B cell (primary cell): ENCODE measurements at places on chromosomes 5 and 9. TPM values are rescaled to one million over a fixed set of nuclear protein-coding genes. Genes with fewer than 3 reads are reported as not detected.

Gene BTNL3
- not detected in 2 replicates for total RNA-seq

Gene SLC45A2
- 0.39 TPM in 1 of 2 replicates, not detected in the other for total RNA-seq

Gene IL9
- not detected in 2 replicates for total RNA-seq

Gene GABRG2
- not detected in 2 replicates for total RNA-seq

Gene ARSI
- total RNA-seq, result 0.10 TPM in 1 of 2 replicates, not detected in the other

Gene MACIR
- total RNA-seq, result 3.0 and 3.3 TPM in 2 replicates

Gene FOXD4L3
- 0.22 TPM in 2 replicates for total RNA-seq

DNA sequence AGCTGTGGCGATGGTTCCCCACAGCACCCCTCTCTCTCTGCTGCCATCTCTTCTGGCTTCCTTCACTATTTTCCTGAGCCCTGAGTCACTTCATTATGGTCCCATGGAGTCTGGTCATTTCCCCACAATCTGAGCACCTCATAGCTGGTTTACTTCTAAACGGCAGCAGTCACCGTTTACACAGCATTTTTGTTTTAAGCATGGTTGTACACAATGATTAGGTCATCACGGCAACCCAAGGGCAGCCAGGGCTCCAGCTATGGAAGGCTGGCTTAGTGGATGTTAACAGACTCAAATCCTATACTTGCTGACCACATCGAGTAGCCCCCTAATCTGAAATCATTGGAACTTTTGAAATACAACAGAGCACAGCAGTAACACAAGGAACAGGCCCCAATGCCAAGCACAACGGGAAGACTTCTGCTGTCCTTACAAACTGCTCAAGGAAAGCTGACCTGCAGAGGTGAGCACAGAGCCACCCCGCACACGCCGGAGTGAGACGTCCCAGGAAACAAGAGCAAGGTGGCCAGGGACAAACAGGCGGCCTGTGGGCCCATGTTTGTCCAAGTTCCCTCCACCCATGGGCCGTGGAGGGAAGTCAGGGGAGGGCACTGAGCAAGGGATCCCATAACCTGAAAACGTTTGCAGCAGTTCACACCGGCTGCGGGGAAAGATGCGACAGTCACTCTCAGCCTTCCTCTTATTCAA lies 22.9 kb downstream of the CAMSAP1 start:
- DNase-seq, result no peak
- H3K4me1 ChIP-seq, result peaks cover 28% of the 10 kb centered on the region
- no peaks in the 10 kb centered on the region for H3K36me3 ChIP-seq
- no peak overlapping the region for H3K27ac ChIP-seq

GRCh38 chr9:136324501-136325300 lies 2.6 kb upstream of the GPSM1 start:
- peaks cover 31% of the 10 kb centered on the region for H3K4me1 ChIP-seq
- no peak for DNase-seq
- H3K4me3 ChIP-seq, result no peak overlapping the region
- no peaks in the 10 kb centered on the region for H3K27me3 ChIP-seq
- H3K36me3 ChIP-seq, result no peaks in the 10 kb centered on the region
- no peak overlapping the region for H3K27ac ChIP-seq

DNA sequence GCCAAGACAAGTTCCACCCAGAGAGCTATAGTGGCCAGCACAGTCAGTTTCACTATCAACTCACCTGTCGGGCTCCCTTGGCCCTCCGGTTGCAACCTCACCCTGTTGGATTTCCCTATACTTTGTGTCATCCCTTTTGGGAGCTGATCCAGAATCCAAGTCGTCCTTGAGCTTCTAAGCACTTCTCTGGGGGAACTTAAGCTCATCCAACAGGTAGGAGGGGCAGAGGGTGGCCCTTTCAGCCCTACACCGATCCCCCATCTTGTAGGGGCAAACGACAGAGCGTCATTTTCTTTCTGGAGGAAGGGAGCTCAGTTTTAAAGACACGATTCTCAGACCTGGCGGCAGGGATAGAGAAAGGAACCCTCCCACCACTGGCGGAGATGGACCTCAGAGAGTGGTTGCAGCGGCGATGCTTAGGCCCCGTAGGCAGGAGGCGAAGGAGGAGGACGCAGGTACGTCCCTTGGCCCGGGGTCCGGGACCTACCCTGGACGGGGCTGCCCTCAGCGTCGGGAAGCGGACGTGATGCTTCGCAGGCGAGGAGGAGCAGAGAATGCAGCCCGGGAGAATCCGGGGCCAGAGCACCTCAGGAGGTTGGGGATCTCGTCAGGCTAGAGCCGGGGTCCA lies 519 bp downstream of the ZER1 start:
- DNase-seq, result no peak
- H3K4me1 ChIP-seq, result peaks cover 19% of the 10 kb centered on the region

- no peaks in the 10 kb centered on the region for H3K36me3 ChIP-seq
- no peak overlapping the region for H3K4me3 ChIP-seq
- no peaks in the 10 kb centered on the region for H3K27me3 ChIP-seq
- no peaks in the 10 kb centered on the region for H3K4me1 ChIP-seq
- no peak for DNase-seq
Measured at GRCh38 chr9:122186301-122186700, 26.6 kb downstream of the MORN5 start.

GRCh38 chr5:168413062-168413461 lies 73.2 kb upstream of the RARS1 start:
- no peak for DNase-seq
- H3K36me3 ChIP-seq, result no peaks in the 10 kb centered on the region
- H3K4me1 ChIP-seq, result no peaks in the 10 kb centered on the region
- H3K27ac ChIP-seq, result no peak overlapping the region
- H3K4me3 ChIP-seq, result no peak overlapping the region
- no peaks in the 10 kb centered on the region for H3K27me3 ChIP-seq

GRCh38 chr9:93902051-93902779 lies 52.9 kb downstream of the BARX1 start:
- no peak for DNase-seq
- no peaks in the 10 kb centered on the region for H3K4me1 ChIP-seq
- H3K27ac ChIP-seq, result no peak overlapping the region
- no peaks in the 10 kb centered on the region for H3K27me3 ChIP-seq

GRCh38 chr5:176776141-176776865 lies 34.1 kb upstream of the UNC5A start:
- H3K4me3 ChIP-seq, result no peak overlapping the region
- no peak overlapping the region for H3K27ac ChIP-seq
